ENCODE measurements at places on chromosomes 2 and 18.

GRCh38 chr2:45840481-45840880 lies 189.0 kb downstream of the PRKCE start:
- no peak overlapping the region for H3K27ac ChIP-seq
- H3K27me3 ChIP-seq = no peaks in the 10 kb centered on the region
- H3K36me3 ChIP-seq = no peaks in the 10 kb centered on the region
- no peaks in the 10 kb centered on the region for H3K4me1 ChIP-seq
- no peak overlapping the region for H3K4me3 ChIP-seq

- no peak overlapping the region for H3K4me3 ChIP-seq
- H3K4me1 ChIP-seq = peaks cover 5% of the 10 kb centered on the region
- no peak for DNase-seq
- H3K27ac ChIP-seq = no peak overlapping the region
Measured at GRCh38 chr2:74551942-74552913, 1.5 kb downstream of the LOXL3 start.

DNA sequence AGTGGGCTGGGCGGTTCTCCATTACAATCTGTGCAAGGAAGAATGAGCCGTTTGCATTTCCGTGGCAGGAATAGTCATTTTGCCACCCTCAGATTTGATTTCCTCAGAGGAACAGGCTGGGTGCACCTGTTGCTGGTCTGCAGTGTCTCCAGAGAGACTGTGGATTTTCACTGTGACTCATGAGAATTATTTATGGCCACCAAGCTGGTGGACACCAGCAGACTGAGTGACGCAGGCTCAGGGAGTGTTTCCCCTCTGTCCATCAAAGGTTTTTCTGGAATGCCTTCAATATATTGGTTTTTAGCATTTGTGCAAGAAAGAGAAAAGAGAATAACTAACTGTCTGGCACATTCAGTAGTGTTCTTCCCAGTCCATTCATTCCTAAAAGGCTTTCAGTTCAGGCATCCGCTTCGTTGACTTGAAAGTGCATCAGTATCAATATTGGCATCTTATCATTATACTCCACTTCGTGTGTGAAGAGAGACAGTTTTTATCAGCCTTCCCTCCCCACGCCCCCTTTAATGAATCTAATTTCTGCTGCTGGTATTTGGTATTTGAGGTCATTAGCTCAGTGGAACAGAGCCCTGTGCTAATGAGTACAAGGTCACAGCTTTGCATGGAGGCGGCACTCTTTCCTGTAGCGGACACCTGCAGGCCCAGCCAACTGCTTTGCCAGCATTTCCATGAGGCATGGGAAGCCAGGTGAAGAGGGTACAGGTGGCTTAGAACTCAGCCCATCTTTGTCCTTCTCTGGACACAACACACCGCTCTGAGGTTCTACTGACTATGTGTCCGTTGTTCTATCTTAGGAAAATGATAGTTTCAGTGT lies 39.9 kb downstream of the PRKCE start:
- H3K4me1 ChIP-seq = no peaks in the 10 kb centered on the region
- no peak for DNase-seq
- H3K4me3 ChIP-seq = no peak overlapping the region
- H3K27ac ChIP-seq = no peak overlapping the region
- no peaks in the 10 kb centered on the region for H3K27me3 ChIP-seq

- no peaks in the 10 kb centered on the region for H3K27me3 ChIP-seq
- peaks cover 17% of the 10 kb centered on the region for H3K4me1 ChIP-seq
- no peaks in the 10 kb centered on the region for H3K36me3 ChIP-seq
- peak within 1 kb of the TSS; percentile 91 for H3K4me3 ChIP-seq
Measured at GRCh38 chr2:24049485-24050021, at the start of gene FKBP1B. FKBP1B (plus strand) TSS chr2:24049741; CDS start chr2:24049850, 109 bp downstream.

DNA sequence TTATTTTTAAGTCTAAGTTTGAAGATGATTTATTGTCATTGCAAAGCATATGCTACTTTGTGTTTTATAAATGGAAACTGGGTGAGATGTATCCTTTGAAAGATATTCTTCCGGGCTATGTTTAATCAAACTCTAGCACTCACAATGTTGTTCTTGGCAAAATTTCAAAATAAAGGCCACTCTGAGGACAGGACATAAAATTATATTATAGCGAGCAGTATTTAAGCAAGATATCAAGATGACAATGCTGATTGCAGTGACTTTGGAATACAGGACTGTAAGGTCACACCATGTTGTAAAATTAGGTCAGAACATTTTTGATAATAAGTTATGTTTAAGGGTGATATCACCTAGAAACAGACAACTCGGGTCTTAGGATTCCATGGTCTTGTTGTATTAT lies 14.2 kb downstream of the RPRM start:
- no peak for DNase-seq
- H3K27ac ChIP-seq = no peak overlapping the region
- H3K36me3 ChIP-seq = no peaks in the 10 kb centered on the region
- no peak overlapping the region for H3K4me3 ChIP-seq
- H3K27me3 ChIP-seq = peaks cover 81% of the 10 kb centered on the region

- DNase-seq = no peak
- peaks cover 18% of the 10 kb centered on the region for H3K4me1 ChIP-seq
- no peak overlapping the region for H3K4me3 ChIP-seq
- H3K27me3 ChIP-seq = no peaks in the 10 kb centered on the region
Measured at GRCh38 chr2:8219631-8220355, 462.1 kb upstream of the ID2 start.
